ENCODE measurements at places on chromosomes 3 and 15.

- DNase-seq = no peak
These were observed 139.6 kb downstream of the CMSS1 start for GRCh38 chr3:99957151-99957796.

DNA sequence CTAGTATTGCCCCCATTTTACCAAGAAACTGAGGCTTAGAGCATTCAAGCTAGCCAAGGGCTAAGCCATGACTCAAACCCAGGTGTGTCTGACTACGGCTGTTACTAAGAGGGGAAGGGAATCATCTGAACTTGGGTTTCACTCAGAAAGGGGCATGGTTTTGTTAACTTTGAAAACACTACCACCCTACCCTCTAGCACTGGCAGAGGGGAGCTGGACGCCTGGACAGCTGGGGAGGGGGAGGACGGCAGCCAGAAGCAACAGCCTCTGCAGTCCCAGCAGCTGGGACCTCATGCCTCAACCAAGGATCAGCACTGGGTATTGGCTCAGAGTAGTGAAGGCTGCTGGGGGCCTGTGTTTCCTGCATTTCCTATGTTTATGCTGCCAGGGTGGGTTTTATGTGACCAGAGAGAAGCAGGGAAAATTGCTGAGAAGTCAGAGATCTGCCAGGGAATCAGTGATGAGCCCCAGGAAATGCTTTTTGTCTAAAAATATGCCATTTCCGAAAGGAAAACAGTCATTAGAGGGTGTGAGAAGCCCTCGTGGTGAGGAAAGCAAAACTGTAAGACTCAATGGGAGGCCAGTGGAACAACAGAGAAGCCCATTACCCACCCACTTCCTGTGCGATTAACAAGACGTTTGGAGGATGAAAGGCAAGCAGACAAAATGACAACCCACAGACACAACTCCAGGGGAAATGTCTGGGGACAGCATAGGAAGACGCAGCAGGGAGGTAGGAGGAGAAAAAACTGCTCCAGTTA is 41.2 kb downstream of the LIPC start:
- no peak for DNase-seq

GRCh38 chr3:61158216-61158615 is 93.0 kb downstream of the FHIT start:
- no peak for DNase-seq

DNA sequence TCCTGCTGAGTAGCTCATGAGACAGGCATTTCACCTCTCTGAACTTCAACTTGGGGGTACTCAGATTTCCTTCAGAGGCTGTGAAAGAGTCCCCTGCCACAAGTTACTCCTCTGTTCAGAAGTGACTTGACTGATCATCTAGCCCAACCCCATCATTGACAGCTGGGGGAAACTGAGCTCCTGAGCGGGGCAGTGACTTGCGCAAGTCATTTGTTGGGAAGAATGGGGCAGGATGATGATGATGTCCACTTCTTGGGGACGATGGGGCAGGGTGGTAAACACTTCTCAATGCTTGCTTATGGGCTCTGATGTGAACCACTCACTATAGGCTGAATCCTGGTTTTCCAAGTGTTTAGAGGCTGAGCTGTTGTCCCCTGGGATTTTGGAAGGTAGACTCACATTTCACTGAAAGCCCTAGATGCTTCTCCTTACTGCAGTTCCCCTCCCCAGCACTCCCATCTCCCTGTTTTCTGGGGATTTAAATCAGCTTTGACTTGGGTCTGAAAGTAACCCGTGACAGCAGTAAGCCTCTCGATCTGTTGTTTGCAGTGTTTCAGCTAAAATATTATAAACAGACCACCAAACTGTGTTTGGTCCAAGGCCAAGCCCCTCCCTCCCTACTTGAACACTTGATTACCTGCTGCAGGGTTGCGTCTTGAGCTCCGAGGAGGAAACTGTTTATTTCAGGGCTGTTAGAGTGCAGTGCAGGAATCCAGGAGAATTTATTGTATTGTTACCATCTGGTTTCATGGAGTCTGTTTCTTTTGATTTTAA is 25.1 kb downstream of the SMAD3 start:
- DNase-seq = no peak

DNA sequence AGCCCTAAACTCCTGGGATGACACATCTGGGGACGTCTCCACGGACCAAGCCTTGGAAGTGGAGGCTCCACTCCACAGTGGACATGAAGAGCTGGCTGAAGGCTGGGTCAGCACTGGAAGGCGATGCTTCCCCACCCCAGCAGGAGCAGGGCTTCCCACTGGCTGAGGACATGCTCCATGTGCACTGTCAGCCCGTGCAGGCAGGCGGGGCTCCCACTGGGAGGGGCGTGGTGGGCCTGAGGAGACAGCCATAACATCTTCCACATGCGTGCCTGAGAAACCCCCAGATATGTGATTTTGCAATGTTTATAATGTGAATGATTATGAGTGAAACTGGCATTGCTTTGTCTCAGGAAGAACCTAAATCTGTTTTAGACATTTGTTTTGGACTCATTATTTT is 231.3 kb downstream of the KLF13 start:
- no peak for DNase-seq

- no peak for DNase-seq
These were observed 106.8 kb downstream of the ADCY5 start for GRCh38 chr3:123341871-123342630.

GRCh38 chr3:138078901-138079344 is 36.5 kb downstream of the DZIP1L start:
- DNase-seq = peak; percentile 96

- DNase-seq = peak; percentile 47
These were observed 188.7 kb upstream of the LINGO1 start for GRCh38 chr15:77821188-77821958.

DNA sequence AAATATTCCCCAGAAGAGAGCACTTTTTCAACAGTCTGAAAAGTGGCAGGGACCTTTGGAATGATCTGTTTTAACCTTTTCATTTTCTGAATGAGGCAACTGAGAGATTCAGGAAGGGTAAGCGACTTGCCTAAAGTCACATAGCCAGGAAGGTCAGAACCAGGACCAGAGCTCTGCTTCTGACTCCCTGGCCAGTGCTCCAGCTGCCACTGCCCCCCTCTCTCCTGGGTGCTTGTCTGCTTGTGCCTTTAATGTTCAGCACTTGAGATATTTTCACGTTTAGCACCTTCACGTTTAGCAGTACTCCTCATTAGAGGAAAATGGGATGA is 68.3 kb downstream of the SMAD3 start:
- DNase-seq = no peak

Data from EL (cell line).